ENCODE measurements at places on chromosomes 11 and 22.

DNA sequence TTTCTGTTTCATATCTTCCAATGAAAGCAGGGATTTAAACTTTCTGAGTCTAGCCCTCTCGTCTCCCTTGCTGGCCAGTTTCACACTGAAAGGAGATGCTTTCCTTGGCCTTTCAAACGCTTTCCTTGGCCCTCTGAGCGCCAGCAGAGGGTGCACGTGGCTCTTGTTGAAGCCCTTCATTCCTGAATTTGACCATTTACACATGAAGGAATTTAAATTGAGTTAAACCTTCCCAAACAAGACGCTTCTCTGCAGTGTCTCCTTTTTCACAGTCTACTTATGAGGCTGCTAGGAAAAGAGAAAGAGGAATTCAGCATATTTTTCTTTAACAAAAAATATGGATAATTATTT is 21.6 kb downstream of the NNMT start:
- peak; percentile 33 for DNase-seq

DNA sequence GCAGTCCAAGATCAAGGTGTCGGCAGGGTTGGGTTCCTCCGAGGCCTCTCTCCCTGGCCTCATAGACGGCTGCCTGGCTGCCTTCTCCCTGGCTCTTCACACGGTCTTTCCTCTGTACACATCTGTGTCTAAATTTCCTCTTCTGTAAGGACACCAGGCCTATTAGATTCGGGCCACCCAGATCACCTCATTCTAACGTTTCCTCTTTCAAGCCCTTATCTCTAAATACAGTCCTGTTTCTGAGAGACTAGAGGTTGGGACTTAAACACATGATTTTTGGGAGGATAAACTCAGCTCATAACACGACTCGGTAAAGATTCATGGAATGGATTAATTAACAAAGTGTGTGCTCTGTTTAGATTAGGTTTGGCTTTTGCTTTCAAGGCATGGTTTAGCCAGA is 136.0 kb upstream of the SORL1-AS1 start:
- peak; percentile 53 for DNase-seq

GRCh38 chr22:18035751-18036150 is 11.4 kb upstream of the MICAL3 start:
- no peak for DNase-seq

DNA sequence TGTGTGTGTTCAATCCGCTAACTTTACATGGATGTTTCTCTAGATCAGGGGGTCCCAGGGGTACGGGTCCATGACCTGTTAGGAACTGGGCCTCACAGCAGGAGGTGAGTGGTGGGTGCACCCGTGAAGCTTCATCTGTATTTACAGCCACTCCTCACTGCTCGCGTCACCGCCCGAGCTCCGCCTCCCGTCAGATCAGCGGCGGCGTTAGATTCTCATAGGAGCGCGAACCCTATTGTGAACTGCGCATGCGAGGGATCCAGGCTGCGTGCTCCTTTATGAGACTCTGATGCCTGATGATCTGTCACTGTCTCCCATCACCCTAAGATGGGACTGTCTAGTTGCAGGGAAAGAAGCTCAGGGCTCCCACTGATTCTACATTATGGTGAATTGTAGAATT is 31.9 kb downstream of the MRGPRD start:
- DNase-seq = no peak

DNA sequence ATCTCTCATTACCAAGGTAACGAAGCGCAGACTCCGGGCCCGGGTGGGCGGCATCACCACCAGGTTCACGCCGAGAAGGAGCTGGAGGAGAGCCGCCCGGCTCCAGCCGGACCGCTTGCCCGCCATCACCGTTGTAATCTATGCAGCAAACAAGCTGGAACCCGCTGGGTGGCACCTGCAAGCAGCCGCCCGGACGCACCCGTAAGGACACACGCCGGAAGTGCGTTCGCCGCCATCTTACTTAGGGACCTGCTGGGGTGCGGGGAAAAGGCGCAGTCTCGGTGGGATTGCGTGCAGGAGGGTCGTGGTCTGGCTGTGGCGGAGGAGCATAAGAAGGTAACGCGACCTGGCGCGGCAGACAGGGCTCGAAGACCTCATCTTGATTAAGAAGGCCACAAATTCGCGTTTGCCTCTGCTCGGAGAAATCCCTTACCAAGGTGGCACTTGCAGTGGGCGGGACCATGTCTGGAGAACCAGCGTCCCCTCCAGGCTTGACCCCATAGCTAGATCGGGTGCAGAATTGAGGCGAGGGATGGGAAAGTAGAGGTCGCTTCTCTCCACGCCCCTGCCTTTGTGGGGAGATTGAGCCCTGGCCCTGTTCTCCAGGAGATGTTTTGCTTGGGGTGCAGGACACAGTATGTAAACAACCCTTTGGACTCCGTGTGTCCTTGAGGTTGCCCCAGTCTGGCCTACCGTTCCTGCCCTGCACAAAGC is at the start of gene ACP2:
ACP2 (minus strand) TSS at position 151 of the 714 bp plus-strand sequence; CDS start at position 126, 25 bp downstream.
- DNase-seq = peak; percentile 95

DNA sequence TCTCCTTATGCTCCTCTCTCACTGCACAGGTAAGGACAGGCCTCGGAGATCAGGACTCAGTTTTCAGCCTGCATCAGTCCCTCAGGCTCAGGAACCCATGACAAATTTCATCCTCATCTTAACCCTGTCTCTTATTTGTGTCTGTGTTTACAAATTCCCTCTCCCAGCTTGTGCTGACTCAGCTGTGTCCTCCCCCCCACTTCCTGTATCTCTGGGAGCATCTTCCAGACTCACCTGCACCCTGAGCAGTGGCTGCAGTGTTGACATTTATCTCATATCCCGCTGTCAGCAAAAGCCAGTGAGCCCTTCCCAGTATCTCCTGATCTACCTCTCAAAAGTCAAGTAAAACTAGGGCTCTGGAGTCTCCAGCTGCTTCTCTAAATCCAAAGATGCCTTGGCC is 65.6 kb upstream of the VPREB1 start:
- DNase-seq = no peak

DNA sequence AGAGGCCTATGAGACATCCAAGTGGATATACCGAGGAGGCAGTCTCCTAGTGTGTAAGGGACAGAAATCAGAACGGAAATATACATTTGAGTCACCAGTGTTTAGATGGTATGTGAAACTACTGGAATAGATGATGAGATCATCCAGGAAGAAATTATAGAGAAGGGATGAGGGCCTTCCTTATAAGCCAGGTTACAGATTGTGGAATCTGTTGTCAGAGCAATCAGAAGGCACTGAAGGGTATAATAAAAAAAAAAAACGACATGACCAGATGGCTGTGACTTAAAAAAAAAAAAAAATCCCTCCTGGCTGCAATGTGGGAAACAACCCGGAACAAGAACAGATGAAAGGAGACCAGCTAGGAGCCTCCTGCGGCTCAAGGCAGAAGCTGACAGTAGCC is 2.7 kb downstream of the MAJIN start:
- no peak for DNase-seq

DNA sequence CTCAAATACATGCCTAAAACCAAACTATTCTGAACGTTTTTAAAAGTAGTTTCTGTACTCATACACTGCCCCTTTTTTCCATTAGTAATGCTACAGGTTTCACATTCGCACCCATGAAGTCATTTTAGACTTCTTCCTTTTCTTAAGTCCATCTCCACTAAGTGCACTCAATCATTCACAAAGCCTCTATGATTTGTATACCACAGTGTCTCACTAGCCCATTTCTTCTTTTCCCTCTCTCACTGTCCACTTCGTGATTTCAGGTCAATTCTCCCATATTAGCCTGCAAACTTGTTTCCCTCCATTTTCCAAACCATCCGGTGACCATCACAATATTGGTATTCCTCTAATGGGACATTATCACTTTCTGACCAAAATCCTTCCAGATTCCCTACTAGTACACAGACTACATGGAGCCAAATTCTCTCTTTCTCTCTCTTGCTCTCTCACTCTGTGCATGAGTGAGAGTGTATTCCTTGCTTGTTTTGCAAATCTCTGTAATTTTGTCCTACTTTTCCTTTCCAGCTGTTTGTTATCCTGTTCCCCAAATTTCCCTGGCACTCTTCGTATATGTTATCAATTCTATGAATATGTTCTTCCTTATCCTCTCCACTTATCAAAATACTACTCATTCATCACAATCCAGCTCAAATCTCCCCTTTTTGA is 3.4 kb upstream of the ZC3H12C start:
- DNase-seq = no peak

- DNase-seq = no peak
Measured at GRCh38 chr11:68804786-68805185, 36.9 kb downstream of the CPT1A start.

DNA sequence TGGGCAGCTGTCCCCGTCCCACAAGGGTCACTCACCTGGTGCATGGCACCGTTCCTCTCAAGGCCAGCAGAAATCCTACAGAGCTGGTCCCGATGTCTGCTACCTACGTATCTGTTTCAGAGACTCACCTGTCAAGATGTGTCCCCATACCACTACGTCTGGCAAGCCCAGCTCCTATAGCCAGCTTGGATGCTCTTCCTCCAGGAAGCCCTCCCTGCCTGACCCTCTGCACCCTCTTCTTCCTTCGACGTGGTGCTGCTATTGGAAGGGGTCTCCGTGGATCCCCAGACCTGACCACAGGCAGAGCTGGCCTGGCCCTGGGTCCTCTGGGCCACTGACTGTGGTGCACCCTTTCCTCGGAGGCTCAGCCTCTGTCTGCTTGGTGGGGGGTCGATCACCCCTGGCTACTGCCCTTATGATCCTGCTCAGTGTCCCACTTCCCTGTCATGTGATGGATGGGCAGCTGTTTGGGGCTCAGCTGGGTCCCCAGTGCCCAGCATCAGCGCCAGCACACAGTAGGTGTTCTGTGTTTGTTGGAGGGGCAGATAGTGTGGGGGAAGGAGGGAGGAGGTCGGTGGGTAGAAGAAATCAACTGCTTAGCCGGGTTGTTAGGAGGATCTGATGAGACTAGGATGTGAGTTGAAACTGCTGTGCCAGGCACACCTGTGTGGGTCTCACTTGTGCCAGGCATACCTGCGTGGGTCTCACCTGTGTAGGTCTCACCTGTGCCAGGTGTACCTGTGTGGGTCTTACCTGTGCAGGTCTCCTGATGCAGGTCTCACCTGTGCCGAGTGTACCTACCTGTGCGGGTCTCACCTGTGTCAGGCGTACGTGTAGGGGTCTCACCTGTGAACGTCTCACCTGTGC is 21.7 kb upstream of the ARHGAP8 start:
- DNase-seq = peak; percentile 35

DNA sequence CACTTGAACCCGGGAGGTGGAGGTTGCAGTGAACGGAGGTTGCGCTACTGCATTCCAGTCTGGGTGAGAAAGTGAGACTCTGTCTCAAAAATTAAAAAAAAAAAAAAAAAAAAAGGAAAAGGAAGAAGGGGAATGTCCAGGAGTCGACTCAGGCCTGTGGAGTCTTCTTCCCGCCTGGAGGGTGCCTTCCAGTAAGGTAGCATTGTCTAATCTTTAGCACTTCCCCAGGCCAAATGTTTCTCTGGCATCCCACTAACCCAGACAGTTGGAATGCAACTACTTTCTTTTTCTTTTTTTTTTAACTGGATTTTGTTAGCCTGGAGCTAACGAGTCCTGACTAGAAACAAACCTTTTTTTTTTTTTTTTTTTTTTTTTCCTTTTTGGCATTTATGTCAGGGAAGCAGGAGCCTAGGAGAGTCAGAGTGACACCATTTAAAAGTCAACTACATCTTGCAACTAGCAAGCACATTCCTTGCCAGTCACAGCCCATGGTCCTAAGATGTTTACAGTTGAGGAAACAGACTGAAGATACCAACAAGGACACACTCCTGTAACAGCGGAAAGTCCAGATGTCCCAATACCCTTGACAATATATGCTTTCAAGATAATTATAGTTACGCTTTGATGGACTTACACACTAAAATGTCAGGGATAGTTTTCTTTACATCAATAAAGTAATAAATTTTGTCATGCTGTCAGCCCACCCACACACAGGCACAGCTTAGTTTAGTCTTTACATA is 10.6 kb downstream of the PLET1 start:
- no peak for DNase-seq

DNA sequence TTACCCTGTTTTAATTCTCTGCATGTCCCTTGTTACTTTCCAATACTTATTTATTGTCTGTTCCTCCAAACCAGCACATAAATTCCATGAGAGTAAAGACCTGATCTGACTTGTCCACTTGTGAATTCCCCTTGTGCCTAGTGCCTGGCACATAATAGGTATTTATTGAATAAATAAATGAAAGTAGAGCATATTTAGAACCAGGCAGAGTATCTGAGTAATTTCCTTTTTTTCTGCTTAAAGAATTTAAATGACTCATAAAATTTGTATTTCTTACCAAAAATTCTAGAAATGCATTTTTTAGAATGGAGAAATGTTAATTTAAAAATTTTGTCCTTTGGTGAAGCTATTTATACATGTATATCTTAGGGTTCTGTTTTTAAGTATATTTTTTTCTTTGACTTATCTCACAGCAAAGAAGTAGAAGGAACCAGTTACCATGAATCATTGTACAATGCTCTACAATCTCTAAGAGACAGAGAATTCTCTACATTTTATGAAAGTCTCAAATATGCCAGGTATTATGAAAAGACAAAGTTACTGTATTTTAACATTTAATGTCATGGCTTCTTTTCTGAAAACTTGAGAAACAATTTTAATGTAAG is 96.8 kb downstream of the ATM start:
- no peak for DNase-seq

- no peak for DNase-seq
Measured at GRCh38 chr11:119120639-119121007, 757 bp upstream of the HINFP start.

GRCh38 chr11:10908215-10908951 is 50.5 kb upstream of the ZBED5 start:
- DNase-seq = no peak

- DNase-seq = no peak
Measured at GRCh38 chr11:6988506-6988905, 31.6 kb downstream of the ZNF214 start.

DNA sequence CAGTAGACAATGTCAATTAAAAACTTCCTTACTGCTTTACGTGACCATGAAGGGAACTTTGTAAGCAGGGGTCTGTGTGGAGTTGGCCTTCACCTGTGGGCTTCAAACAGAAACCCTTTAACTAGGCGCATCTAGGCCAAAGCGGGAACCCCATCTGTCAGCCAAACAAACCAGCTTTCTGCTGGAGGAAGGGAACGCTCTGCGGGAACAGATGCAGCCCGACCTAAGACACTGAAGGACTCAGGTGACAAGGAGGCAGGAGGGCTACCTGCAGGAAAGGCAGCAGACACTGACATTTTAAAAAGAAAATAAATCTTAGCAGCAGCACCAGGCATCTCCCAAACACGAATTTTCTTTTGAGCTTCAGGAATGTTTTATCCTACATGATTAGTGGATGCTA is 78.4 kb downstream of the CADM1 start:
- DNase-seq = no peak
